ENCODE measurements at places on chromosomes 4 and X. TPM values are rescaled to one million over a fixed set of nuclear protein-coding genes. Genes with fewer than 3 reads are reported as not detected.

DNA sequence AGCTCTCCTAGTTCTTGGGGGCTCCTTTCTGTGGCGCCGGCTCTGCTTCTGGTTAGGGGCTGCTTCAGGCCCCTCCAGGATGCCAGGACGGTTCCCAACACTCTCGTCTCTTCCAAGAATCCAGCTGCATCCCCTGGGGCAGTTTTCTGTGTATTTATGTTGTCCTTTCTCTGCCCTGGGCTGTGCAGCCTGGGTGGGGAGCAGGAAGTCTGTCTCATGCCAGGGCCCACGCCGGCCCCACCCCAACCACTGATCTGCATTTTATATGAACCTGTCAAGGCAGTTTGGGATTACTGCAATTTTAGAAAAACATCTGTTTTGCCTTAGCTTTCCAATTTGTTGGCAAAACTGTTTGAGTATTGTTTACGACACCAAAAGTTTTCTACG is 14.6 kb downstream of the CTBP1 start:
- no peak for DNase-seq

The SPACA5 gene
- 0.62 TPM for polyA plus RNA-seq

The SHROOM4 gene
- polyA plus RNA-seq: 13.9 TPM

GRCh38 chr4:7045553-7045952 is 2.4 kb downstream of the TADA2B start:
- DNase-seq: no peak

GRCh38 chrX:48956728-48957414 is 536 bp downstream of the OTUD5 start:
- DNase-seq: no peak

The NOX1 gene
- 1.2 TPM for polyA plus RNA-seq

GRCh38 chrX:18890724-18891547 is 93.0 kb downstream of the PHKA2 start:
- DNase-seq: no peak

DNA sequence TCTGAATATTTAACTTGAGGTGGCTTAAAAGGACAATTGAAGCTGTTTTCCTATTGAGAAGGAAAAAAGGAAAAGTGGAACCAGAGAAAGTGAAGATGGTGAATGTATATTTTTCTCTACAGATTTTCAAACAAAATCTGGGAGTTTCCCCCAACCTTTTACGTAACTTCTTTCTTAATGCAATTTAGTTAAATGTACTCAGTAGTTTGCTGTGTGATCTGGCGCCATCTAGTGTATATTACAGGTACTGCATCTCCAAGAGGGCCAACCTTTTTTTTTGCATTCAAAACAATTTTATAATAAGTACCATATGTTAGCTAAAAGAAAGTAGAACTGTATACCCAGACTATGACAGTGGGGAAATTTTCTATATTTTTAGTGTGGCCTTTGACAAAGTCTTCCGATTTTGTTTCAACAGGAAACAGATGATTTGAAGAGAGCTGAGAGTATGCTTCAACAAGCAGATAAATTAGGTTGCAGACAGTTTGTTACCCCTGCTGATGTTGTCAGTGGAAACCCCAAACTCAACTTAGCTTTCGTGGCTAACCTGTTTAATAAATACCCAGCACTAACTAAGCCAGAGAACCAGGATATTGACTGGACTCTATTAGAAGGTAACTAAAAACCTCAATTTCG is 82.0 kb downstream of the PLS3 start:
- peak; percentile 18 for DNase-seq

DNA sequence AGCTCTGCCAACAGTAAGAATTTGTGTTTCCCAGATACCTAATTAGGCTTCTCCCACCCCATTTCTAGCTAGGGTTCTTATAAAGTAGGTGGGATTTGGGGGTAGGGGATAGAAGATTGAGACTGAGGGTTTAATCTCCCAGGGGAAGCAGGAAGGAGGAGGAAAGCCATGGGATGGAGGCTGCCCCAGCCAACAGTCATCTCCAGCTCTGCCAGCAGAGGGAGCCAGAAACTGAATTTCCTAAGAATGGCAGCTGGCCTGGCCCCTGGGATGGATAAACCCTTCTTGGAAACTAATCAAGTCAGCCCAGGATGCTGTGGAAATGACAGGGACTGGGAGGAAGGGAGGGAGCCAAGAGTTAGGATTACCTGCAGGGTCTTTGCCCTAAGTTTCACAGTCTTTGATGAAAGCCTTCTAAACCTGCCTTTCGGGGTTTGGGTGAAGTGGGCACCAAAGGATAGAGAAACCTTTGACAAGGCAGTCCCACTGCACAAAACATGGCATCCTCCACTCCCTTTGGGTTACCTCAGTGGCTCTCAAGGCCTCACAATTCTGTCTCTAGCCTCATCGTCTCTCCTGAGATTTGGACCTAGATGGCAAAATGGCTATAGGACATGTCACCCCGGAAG is 6.7 kb upstream of the ERCC6L start:
- no peak for DNase-seq

DNA sequence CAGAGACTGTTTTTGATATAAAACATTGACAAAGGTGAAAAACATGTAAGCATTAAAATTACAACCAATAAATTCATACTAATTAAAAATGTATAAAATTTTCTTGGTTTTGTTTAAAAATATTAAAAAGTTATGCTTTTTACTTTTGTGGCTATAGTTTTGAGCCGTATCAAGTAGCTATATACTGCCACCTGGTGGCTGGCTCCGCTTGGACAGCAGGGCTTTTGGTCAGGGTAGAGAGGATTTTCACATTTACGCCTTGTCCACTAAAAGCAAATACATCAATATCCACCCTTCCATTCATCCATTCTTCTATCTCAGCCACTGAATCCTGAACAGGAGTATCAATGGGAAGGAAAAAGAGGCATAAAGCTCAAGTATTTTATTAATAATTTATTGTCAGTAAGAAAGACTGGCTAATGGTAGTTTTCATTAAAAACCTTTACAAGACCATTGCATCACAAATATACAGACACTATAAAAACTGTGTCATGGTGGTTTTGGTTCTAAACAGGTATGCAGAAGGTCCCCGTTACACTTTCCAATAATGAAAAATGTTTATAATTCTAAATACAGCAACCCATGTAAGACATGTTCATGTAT is 32.1 kb upstream of the MTNR1A start:
- no peak for DNase-seq
